ENCODE measurements at places on chromosomes 1 and 21. TPM values are rescaled to one million over a fixed set of nuclear protein-coding genes. Genes with fewer than 3 reads are reported as not detected.

FCRLB gene
- 1.1 TPM for total RNA-seq

DNA sequence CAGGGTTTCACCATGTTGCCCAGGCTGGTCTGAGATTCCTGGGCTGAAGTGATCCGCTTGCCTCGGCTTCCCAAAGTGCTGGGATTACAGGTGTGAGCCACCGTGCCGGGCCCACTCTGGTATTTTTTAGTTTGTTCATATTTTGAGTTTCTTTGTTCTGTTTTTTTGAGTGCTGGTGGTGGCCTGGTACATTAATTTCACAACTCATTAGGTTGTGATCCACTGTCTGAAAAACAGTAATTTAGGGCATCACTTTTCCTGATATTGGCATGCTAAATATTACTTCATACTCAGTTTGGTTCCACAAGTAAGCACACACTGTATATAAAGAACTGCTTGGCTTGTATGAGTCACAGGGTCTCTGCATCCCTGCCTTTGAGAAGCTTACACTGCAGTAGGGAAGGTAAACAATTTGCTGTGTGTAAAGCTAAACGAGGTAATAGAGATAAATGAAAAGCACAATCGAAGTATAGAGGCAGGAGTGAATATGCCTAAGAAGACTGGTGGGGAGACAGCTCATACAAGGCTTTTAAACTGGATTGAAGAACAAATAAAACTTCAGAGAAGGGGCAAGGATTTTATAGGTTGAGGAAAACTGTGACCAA, 7.7 kb downstream of the SNX27 start:
- no peaks in the 10 kb centered on the region for H3K27me3 ChIP-seq
- no peaks in the 10 kb centered on the region for H3K36me3 ChIP-seq
- DNase-seq: no peak
- H3K27ac ChIP-seq: peak overlapping the region; percentile 37
- H3K4me1 ChIP-seq: peaks cover 19% of the 10 kb centered on the region

- peak; percentile 89 for DNase-seq
- no peaks in the 10 kb centered on the region for H3K36me3 ChIP-seq
- H3K27me3 ChIP-seq: no peaks in the 10 kb centered on the region
- peaks cover 4% of the 10 kb centered on the region for H3K4me1 ChIP-seq
Observed at GRCh38 chr1:202009326-202010179, 834 bp upstream of the ELF3 start.

PLA2G2F gene
- total RNA-seq: not detected

DNA sequence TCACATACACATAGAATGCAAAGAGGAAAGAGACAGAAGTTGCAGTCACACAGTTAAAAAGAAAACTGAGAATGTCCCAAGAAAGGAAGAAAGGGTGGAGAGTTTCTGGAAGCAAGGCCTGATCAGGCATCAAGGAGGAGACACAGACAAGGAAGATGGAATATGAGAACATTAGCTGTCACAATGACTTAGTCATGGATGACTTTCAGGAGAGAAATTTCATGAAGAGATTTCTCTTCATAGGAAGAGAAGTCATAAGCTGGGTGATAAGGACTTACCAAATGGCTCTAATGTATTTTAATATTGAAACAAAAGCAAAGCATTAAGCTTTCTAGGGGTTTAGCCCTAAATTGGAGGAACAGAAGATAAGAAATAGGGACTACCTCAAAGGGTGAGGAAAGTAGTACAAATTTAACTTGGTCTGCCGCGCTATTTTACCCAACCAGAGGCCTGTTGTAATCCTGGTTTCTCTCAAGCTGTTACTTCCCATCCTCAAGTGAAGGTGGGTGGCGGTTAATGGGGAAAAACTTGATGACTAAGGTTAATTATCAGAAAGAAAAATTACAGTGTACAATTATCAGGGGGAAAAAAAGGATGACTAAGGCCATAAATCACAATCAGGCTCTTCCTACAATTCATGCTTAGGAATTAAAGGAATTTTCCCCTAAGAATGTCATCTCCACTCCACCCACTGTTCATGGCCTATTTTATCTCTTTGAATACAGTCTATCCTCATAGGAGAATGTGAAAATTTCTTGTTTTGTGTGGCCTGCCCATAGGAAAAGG, 93.9 kb upstream of the ADGRL2 start:
- DNase-seq: no peak
- H3K27ac ChIP-seq: no peak overlapping the region
- no peak overlapping the region for H3K4me3 ChIP-seq

GRCh38 chr1:19073311-19074186, 117.1 kb upstream of the IFFO2 start:
- H3K4me3 ChIP-seq: no peak overlapping the region
- peaks cover 6% of the 10 kb centered on the region for H3K36me3 ChIP-seq
- no peaks in the 10 kb centered on the region for H3K27me3 ChIP-seq
- H3K27ac ChIP-seq: no peak overlapping the region
- DNase-seq: no peak

- no peak overlapping the region for H3K27ac ChIP-seq
- H3K27me3 ChIP-seq: no peaks in the 10 kb centered on the region
- DNase-seq: no peak
- no peaks in the 10 kb centered on the region for H3K36me3 ChIP-seq
- no peak overlapping the region for H3K4me3 ChIP-seq
Observed at GRCh38 chr21:17488620-17489019, 24.2 kb upstream of the CXADR start.

DNA sequence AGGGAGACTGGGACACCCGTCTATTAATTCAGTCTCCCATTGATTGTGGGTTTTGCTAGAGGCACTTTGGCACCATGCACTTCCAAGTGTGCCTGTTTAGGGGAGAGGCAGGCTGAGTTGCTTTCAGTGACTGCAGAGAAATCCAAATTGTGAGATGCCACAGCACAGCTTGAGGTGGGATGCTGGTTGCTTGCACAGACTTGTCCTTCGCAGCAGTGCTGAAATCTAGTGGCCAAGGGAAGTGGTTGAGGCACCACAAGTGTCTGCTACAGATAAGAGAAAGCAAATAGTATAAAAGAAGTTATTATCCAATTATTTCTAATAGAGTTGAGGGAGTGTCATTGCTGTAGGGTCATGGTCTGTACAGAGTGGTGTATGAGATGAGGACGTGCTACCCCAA, 40.0 kb upstream of the APP start:
- H3K27ac ChIP-seq: no peak overlapping the region
- no peaks in the 10 kb centered on the region for H3K4me1 ChIP-seq
- DNase-seq: no peak

DNA sequence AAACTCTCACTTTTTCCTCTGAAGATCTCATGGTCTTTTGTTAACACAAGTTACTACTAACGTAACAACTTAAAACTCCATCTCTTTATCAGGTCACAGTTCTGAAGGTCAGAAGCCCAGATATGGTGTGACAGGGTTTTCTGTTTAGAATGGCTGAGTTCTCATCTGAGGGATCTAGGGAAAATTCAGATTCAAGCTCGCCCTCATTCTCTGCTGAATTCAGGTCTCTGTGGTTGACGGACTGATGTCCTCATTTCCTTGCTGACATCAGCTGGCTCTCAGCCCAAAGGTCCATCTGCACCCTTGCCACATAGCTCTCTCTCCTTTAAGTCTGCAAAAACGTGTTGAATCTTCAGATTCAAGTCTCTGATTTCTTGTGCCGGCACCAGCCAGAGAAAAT, 6.1 kb upstream of the NTPCR start:
- no peaks in the 10 kb centered on the region for H3K36me3 ChIP-seq
- no peak overlapping the region for H3K4me3 ChIP-seq
- H3K4me1 ChIP-seq: no peaks in the 10 kb centered on the region
- H3K27ac ChIP-seq: no peak overlapping the region
- H3K27me3 ChIP-seq: no peaks in the 10 kb centered on the region

DCDC2B gene
- total RNA-seq: not detected

- H3K27me3 ChIP-seq: no peaks in the 10 kb centered on the region
- no peak overlapping the region for H3K27ac ChIP-seq
- H3K36me3 ChIP-seq: no peaks in the 10 kb centered on the region
- no peak for DNase-seq
- no peak overlapping the region for H3K4me3 ChIP-seq
Observed at GRCh38 chr1:204045430-204045829, 27.5 kb upstream of the SOX13 start.

DNA sequence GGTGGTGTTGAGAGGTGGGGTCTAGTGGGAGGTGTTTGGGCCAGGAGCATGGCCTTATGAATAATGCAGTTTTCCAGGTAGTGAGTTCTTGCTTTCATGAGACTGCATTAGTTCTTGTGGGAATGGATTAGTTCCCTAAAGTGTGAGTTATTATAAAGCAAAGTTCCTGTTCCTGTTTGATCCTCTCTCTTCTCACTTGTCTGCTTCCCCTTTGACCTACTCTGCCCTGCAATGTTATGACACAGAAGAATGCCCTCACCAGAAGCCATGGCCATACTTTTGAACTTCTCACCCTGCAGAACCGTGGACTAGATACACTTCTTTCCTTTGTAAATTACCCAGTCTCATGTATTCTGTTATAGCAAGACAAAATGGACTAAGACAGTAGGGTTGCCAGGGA, 53.6 kb downstream of the MAP3K7CL start:
- DNase-seq: no peak
- no peak overlapping the region for H3K4me3 ChIP-seq
- no peaks in the 10 kb centered on the region for H3K27me3 ChIP-seq

DNA sequence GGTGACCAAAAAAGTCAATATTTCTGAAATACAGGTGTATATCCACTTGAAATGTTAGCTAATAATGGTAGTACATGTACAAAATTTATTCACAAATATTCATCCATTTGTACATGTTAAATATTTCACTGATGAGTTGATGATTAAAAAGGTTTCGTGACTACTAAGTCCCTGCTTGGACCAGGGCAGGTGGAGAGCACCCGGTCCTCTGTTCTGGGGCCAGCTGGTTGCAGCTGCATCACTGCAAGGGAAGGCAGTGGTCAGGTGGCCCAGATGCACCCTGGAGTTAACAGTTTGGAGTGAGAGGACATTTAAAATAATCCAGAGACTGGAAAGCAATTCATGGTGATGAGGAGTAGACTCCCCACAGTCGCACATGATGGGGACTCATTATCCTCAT, 141.2 kb downstream of the ZBTB18 start:
- H3K4me3 ChIP-seq: no peak overlapping the region
- DNase-seq: no peak
- no peaks in the 10 kb centered on the region for H3K4me1 ChIP-seq
- H3K27ac ChIP-seq: no peak overlapping the region
- no peaks in the 10 kb centered on the region for H3K27me3 ChIP-seq

HTR6 gene
- total RNA-seq: not detected

DNA sequence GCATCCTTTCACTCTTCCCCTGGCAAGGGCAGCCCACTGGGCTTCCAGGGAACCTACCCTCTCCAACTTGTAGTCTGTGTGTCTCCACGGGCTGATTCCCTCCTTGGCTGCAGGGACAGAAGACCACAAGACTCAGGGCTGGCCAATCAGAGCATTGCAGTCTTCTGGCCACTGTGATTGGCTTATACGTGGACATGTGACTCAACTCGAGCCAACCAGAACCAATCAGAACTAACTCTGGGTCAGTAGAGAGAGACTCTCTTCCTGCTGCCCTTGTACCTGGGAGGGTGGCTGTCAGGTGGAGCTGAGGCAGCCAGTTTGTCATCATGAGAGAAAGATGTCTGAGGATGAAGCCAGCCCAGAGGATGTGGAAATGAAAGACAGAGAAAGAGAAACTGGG, 64.0 kb downstream of the DHRS3 start:
- H3K36me3 ChIP-seq: no peaks in the 10 kb centered on the region
- no peaks in the 10 kb centered on the region for H3K27me3 ChIP-seq
- peaks cover 11% of the 10 kb centered on the region for H3K4me1 ChIP-seq
- H3K4me3 ChIP-seq: no peak overlapping the region

EPRS1 gene
- 81.0 TPM for total RNA-seq

EFNA4 gene
- 8.6 TPM for total RNA-seq

NOS1AP gene
- 4.2 TPM for total RNA-seq

GRCh38 chr1:228363686-228364067, 43.0 kb downstream of the TRIM11 start:
- peaks cover 14% of the 10 kb centered on the region for H3K27me3 ChIP-seq
- no peak overlapping the region for H3K4me3 ChIP-seq
- H3K36me3 ChIP-seq: no peaks in the 10 kb centered on the region
- peak; percentile 25 for DNase-seq
- H3K4me1 ChIP-seq: no peaks in the 10 kb centered on the region

SPATA21 gene
- not detected for total RNA-seq

DNA sequence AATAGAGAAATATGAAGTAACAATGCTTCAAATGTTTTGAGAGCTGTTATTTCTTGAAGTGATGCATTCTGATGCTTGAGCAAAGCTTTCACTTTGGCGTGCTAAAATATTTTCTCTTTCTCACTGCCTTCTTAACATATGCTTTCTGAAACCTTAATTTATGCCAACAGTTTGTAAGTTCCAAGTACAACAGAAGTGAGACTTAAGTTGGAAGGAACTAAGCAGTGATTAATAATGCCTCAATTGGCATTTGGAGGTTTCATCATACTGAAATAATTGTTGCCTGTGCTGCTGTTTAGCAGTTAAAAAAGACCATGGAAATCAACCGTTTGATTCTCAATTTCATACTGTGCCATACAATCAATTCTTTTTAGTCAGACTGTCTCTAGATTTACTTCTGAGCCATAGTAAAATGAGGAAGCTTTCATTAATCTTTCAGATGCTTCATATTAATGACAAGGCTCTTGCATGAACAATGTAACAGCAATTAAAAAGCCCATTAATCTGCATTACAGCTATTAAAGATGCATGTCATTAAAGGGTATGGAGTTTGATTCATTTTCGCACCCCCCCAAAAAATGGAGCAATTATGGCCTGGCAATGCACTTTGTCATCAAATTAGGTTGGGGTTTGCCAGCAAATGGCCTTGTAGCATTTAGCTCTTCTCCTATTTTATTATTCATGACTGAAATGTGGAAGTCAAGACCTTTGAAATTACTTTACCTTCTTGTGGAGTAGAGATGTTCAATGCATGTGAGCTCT, 375.3 kb downstream of the USH2A start:
- H3K36me3 ChIP-seq: no peaks in the 10 kb centered on the region
- no peaks in the 10 kb centered on the region for H3K27me3 ChIP-seq
- DNase-seq: no peak
- H3K27ac ChIP-seq: no peak overlapping the region
- H3K4me1 ChIP-seq: no peaks in the 10 kb centered on the region

DNA sequence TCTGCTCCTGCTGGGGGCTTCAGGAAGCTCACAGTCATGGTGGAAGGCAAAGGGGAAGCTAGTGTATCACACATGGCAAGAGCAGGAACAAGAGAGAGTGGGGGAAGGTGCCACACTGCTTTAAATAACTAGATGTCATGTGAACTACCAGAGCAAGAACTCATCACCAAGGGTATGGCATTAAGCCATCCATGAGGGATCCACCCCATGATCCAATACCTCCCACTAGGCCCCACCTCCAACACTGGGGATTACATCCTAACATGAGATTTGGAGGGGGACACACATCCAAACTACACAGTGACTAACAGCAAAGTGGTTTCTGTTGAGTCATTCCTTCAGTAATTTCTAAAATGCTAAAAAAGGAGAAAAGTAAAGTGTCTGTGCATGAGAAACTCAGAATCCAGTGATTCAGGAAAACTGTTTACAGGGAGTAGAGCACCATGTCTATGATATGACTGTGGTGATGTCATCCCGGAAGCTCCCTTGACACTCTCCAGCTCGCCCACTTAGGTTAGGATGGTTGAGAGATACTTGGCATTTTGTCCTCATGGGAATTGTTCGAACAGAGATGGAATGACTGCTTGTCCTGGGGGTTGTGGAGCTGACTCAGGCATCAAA, 50.3 kb downstream of the CHD1L start:
- no peak overlapping the region for H3K4me3 ChIP-seq
- H3K27me3 ChIP-seq: no peaks in the 10 kb centered on the region
- H3K4me1 ChIP-seq: no peaks in the 10 kb centered on the region
- H3K27ac ChIP-seq: peak overlapping the region; percentile 3
- no peak for DNase-seq
- no peaks in the 10 kb centered on the region for H3K36me3 ChIP-seq

SH3BGRL3 gene
- 347 TPM for total RNA-seq

TNFAIP8L2 gene
- 7.1 TPM for total RNA-seq

GRCh38 chr1:161139766-161140165, 7.3 kb upstream of the DEDD start:
- H3K4me1 ChIP-seq: no peaks in the 10 kb centered on the region
- H3K27me3 ChIP-seq: no peaks in the 10 kb centered on the region
- H3K4me3 ChIP-seq: no peak overlapping the region
- H3K36me3 ChIP-seq: no peaks in the 10 kb centered on the region

All from left lung (tissue), 14 donors.